Activated CD8-positive, alpha-beta T cell treated with anti-CD3 and anti-CD28 coated beads for 36 hours (primary cell): ENCODE measurements at places on chromosomes 16 and 17. TPM values are rescaled to one million over a fixed set of nuclear protein-coding genes. Genes with fewer than 3 reads are reported as not detected.

Gene NT5M
- 8.3 TPM for total RNA-seq

Gene CDH5
- not detected for total RNA-seq

- DNase-seq = no peak
Observed at GRCh38 chr16:57643147-57643874, 14.9 kb downstream of the ADGRG1 start.

- DNase-seq = no peak
Observed at GRCh38 chr17:44623070-44623725, 33.1 kb upstream of the MEIOC start.

DNA sequence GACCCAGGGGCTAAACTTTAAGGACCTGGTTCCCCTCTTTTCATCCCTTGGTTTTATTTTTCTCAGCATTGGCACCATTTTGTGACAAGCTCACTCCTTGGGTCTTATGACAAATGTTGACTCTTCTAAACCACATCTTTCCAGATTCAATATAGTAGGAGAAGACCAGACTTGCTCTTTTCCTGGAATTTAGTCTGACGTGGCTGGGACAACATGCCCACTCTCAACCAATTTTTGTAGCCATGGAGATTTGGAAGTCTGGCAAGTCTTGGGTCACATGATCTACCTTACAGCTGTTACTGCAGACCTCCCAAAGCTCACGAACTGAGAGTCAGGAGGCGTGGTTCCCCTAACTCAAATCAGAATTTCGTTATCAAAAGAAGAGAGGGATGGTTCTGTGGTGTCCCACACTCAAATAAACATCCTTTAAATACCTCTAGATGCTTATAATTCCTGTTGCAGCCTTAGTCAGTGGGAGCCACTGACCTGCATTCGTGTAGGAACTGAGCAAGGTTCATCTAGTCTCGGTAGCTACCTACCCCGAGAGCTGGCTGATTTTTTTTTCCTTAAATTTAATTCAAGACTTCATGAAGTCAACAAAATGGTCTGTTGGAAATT lies 683.5 kb downstream of the MAF start:
- DNase-seq = no peak

GRCh38 chr17:78818932-78819331 lies 21.7 kb downstream of the USP36 start:
- peak; percentile 59 for DNase-seq

Gene TMC8
- total RNA-seq = 182 TPM

DNA sequence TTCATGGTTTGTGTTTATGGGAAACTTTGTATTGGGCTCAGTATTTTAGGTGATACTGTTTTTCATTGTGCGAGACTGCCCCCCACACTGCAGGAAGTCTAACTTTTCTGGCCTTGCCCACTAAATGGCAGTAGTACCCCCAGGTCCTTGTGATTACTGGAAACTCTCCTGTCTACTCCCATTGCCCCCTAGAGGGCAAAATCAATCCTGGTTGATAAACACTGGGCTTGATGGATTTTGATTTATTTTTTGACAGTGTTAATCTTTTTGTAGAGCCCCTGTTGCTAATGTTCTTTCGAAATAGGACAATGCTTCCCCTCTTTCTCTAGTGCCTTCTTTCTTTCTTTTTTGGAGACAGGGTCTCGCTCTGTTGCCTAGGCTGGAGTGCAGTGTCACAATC lies 15.5 kb downstream of the METTL9 start:
- DNase-seq = no peak

GRCh38 chr17:11805138-11805537 lies 192.1 kb downstream of the ZNF18 start:
- no peak for DNase-seq

- no peak for DNase-seq
Observed at GRCh38 chr17:71869293-71869692, 251.5 kb upstream of the SOX9 start.

Gene ELOB
- total RNA-seq = 178 TPM

Gene CCR7
- total RNA-seq = 302 TPM

DNA sequence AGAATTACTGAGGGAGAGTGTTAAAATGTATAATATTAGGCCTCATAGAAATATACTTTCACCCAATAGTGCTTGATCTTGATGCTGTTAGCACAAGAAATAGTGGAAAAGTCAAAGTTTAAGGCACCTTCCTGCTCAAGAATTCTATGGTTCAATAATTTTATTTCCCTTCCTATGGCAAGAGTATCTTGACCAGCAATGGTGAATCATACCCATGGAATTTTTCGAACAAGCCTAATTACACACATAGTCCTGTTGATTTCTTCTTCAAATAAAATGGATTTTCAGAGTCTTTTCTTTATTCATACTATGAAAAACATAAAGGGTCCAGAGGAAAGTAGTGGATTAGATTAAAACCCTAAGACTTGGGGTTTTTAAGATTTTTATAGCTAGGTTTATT lies 810.6 kb downstream of the CDH11 start:
- no peak for DNase-seq

Gene GFAP
- not detected for total RNA-seq

- no peak for DNase-seq
Observed at GRCh38 chr17:61461586-61461966, 9.4 kb downstream of the TBX4 start.

DNA sequence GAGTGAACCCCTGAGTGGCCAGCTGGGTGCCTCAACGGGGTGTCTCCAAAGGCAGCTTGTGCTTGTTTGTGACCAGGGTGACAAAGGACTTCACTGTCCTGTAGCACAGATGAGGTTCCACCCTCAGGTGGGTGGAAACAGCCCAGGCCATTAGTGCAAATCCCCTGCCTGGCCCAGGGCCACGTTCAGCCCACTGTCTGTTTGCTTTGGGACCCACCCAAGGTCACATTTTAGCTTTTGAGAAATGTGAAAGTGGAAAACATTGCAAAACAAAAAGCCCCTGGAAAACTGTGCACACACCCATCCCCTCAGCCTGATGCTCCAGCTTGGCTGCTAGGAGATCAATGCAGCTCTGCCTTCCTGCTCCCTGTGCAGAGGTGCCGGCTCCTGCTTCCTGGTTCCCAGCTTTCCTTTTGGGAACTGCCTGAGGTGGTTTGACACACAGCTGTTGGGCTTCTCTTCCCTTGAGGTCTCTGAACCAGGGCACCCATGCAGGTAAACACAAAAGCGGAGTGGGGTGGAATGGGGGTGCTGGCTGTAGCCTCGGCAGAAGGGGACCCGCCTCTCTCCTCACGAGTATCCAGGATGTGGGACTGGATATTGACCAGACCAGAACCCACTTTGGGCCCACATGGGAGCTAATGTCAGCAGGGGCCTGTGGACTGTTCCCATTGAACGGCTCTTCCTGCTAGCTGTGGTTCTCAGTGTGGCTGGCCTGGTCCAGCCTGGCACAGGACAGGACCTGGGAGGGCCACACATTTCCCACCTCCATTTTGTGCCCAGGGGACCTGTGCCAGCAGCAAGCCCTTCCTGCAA lies 7.9 kb upstream of the SPHK1 start:
- DNase-seq = no peak

- peak; percentile 73 for DNase-seq
Observed at GRCh38 chr17:32486701-32487472, at the start of gene CDK5R1. Gene CDK5R1, plus strand, starts transcription at chr17:32486993. Its CDS starts 628 bp downstream, at chr17:32487621.

GRCh38 chr16:85148931-85149330 lies 36.7 kb upstream of the CIBAR2 start:
- no peak for DNase-seq

Gene GP1BA
- not detected for total RNA-seq

- DNase-seq = no peak
Observed at GRCh38 chr16:9703731-9704130, 478.5 kb downstream of the GRIN2A start.

- peak; percentile 81 for DNase-seq
Observed at GRCh38 chr17:78176548-78177025, 8.2 kb downstream of the SYNGR2 start.

- DNase-seq = peak; percentile 70
Observed at GRCh38 chr17:75876938-75877751, 1.2 kb downstream of the TRIM47 start.

- DNase-seq = peak; percentile 37
Observed at GRCh38 chr16:24540602-24541210, 1.3 kb downstream of the RBBP6 start.

DNA sequence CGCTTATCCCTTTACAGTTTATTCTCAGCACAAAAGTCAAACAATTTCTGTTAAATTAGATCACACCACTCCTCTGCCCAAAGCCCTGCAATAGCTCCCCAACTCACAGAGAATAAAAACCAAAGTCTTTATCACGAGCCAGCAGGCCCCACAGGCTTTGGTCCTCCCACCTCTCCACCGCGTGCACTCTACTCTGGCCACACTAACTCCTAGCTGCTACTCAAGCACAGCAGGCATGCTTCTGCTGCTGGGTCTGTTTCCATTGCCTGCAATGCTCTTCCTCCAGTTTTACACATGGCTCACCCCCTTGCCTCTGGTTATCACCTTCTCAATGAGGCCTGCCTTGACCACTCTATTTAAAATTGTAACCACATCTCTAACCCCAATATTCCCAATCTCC lies 27.6 kb downstream of the HELZ start:
- DNase-seq = no peak

Gene ENDOV
- 16.8 TPM for total RNA-seq

- no peak for DNase-seq
Observed at GRCh38 chr16:64381979-64382378, 739.9 kb downstream of the CDH11 start.
